ENCODE measurements at places on chromosomes 1 and 21.

- DNase-seq: no peak
Observed at GRCh38 chr1:95006681-95007080, 66.1 kb downstream of the ALG14 start.

- DNase-seq: no peak
Observed at GRCh38 chr1:20998826-20999225, 177.9 kb downstream of the EIF4G3 start.

- no peak for DNase-seq
Observed at GRCh38 chr1:150118716-150119115, 31.0 kb upstream of the PLEKHO1 start.

GRCh38 chr1:19762175-19762779 lies 37.4 kb downstream of the TMCO4 start:
- peak; percentile 30 for DNase-seq

GRCh38 chr1:198019126-198019525 lies 102.0 kb downstream of the LHX9 start:
- no peak for DNase-seq

- DNase-seq: no peak
Observed at GRCh38 chr1:220188538-220188937, 83.7 kb downstream of the RAB3GAP2 start.

GRCh38 chr1:24418898-24419628 lies 3.5 kb downstream of the NIPAL3 start:
- DNase-seq: no peak

DNA sequence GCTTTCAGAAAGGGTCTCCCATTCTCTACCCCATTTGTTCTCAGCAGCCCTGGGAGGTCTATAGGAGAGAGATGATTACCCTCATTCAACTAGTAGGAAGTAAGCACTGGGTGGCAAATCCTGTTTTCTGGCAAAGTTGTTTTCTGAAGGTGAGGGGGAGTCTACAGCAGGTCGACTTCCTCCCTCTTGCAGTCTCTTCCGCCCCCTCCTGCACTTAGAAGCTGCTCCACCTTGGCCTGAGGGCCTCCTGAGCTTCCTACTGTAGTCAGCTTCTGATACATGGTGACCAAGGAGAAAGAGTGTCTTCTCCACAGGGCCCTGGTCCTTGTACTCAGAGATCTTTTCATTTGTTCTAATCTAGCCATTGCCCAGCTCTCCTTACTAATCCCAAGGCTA lies 93.1 kb downstream of the RGL1 start:
- no peak for DNase-seq

- DNase-seq: no peak
Observed at GRCh38 chr1:87501738-87502137, 173.1 kb downstream of the LMO4 start.

DNA sequence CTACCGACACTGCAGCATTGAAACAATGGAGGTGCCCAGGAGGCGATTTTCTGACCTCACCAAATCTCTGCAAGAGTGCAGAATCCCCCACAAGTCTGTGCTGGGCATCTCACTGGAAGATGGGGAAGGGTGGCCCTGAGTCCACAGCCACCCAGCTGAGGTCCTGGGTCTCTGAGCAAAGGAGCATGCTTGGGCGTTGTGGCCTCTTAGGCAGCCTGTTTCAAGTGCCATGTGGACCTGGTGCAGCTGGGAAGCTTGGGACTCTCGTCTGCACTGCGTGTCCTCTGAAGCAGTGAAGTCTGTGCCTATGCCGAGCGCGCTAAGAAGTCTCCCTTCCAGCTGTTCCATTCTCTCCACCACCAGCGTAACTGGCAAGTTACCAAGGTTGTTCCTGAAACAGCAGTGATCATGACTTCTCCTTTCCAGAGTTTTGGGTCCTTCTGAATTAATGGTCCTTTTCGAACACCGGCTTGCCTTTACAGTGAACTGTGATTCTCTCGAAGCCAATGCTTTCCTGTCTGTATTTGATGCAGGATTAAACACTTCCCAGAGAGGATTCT lies 5.0 kb upstream of the PLA2G2C start:
- no peak for DNase-seq

GRCh38 chr1:91750398-91750996 lies 135.5 kb downstream of the TGFBR3 start:
- DNase-seq: no peak

DNA sequence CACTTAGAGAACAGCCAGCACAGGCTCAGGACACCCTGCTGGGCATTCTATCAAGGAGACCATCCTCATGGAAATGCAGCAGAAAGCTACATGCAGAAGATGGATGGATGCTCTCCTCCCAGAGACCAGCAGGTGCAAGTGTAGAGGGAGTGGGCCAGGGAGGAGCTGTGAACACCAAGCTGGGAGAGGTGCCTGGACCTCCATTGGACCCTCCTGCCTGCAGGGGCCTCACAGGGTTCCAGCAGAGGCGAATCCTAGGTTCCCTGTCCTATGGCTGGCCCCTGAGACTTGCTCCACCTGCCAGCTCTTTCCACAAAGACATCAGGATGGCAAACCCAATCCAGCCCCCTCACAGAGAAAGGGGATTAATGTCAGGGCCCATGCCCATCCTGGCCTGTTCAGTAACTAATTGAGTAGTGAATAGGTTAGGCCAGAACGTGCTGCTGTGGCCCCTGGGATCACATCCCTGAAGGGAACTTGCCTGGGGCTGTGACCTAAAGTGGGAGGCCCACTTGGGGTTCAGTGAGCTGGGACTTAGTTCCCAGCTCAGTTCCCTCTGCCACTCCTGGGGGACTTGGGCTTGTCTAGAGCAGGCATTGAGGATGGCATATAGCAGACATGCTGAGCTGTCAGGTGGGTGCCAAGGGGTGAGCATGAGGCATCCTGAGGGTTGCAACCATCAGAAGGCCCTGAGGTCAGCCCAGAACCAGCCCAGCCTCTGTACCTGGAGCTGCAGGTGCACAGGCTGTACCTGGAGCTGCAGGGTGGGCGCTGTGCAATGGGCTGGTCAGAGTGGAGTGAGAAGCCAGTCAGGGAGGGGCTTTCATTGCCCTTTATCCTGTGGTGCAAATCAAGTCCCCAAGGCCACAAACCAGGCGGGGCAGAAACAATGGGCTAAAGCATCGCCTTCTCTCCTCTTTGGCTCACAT lies 22.9 kb upstream of the ZNF678 start:
- DNase-seq: no peak

DNA sequence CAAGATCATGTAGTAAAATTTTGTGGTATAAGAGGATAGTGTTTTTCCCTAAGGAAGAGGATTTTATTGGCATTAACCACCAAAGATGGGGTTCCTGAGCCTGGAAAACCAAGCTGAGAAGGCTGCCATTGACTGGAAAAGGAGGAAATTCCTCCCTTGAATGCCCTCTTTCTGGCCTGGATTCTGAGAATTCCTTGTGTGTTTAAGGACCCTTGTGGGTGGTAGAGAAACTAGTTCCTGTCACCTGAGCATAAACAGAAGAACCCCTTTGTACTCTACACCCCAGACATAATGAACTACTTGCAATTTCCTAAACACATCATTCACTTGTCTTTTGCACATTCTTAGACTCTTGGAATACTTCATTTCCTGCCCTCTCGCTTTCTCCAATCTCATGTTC lies 33.1 kb upstream of the CEP350 start:
- no peak for DNase-seq

GRCh38 chr1:87829360-87829759 lies 500.7 kb downstream of the LMO4 start:
- DNase-seq: no peak

GRCh38 chr1:208027861-208028260 lies 116.9 kb upstream of the CD34 start:
- DNase-seq: no peak

- DNase-seq: no peak
Observed at GRCh38 chr1:162003830-162004215, 19.8 kb downstream of the OLFML2B start.

DNA sequence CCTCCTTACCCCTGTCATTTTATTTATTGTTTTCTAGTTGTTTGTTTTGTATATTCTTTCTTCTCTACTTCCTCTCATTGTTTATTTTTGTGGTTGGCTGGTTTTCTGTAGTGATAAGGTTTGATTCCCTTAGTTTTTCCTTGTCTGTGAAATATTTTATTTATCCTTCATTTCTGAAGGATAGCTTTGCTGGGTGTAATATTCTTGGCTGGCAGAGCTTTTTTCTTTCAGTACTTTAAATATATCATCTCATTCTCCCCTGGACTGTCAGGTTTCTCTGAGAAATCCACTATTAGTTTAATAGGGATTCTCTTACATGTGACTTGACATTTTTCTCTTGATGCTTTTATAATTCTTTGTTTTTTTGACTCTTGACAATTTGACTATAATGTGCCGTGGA lies 18.8 kb upstream of the TIPRL start:
- DNase-seq: no peak

DNA sequence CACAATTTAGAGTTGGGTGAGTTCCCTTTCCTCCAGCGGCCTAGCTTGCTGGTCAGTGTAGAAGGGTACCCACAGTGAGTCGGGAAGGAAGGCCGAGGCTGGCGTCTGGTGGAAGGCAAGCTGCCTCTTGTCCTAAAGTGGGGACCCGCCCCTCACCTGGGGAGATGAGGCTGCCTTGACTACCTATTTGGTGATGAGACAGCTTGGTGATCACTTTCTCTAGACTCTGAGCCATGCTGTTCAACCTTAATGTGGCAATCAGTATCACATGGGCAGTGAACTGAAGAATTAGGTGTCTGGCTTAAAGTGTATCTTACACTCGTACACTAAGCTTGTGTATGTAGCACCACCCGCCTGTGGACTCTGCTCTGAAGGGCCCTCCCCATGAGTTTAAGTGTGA lies 100.7 kb downstream of the COLGALT2 start:
- no peak for DNase-seq

DNA sequence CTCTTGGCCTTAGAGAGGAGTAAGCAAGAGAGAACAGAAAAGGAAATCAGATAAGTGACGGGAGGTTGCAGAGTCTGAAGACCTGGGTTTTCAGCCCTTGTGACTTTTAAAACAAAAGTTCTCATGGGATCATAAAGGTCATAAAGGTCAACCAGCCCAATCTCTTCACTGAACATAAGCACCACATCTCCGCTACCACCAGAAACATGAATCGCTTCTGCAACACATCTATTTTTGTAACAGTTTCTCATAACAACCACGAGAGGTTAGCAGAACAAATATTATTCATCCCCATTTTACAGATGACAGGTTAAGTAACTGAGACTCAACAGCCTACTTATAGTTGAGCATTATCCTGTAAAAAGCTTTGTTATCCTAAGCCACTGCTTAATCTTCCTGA lies 5.9 kb downstream of the TRAPPC3 start:
- no peak for DNase-seq

DNA sequence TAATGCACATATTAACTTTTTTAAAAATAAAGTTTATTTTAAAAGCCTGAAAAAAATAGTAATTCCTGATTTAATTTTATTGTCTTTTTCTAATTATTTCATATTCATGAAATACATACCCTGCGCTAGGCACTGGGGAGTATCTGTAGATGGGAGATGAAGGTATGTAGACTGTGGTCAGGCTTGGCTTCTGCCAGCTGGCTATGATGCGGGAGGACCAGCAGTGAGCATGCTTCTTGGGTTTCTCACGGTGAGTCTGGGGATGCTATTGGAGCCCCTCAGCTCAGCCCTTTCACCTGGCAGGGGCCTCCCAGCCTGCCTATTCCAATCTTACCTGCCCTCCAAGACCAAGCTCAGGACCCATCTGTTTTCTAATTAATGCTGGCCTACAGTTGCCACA lies 138.4 kb downstream of the NOS1AP start:
- no peak for DNase-seq

GRCh38 chr1:5274527-5274926 lies 620.1 kb downstream of the AJAP1 start:
- DNase-seq: no peak

GRCh38 chr1:226717256-226717909 lies 21.7 kb downstream of the ITPKB start:
- DNase-seq: no peak

DNA sequence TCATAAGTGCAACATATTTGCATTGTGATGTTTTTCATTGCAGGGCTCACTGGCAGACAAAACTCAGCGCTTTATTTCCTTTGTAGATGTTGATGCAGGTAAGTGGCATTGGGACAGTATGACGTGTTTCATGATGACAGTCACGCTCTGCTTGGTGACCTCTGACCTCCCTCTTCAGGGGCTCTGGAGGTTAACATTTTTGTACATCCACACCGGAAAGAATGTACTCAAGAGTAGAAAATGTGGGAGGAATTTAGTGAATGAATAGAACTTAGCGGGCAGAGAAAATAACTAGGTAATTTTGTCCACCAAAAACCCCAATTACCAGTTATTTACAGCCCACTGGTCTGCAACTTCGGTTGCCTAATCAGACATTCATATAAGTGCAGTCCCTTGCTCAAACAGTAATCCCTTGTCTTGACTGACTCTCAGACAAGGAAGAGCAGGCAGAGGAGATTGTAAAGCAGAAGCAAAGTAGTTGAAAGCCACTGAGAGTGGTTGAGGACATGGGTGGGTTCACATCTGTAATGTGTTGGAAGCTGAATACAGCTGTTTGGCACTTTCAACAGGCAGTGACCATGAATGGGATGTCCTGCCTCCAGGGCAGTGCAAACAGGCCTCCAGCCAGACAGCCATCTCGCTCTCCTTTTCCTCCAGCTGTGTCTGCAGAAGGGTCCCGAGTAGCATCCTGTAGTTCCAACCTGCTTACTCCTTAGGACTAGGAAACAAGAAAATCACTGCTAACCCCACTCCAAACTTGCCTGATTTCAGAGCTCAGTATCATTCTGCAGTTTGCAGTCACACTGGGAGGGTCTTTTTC lies 188.9 kb downstream of the NRIP1 start:
- DNase-seq: no peak

Measured in stimulated activated CD4-positive, alpha-beta T cell treated with anti-CD3 and anti-CD28 coated beads, Interleukin-4, amount 100 ng/mL, for 1 hour (primary cell).